ENCODE measurements at places on chromosomes 11 and 22. TPM values are rescaled to one million over a fixed set of nuclear protein-coding genes. Genes with fewer than 3 reads are reported as not detected.

The SCARF2 gene
- 3.6 TPM for total RNA-seq

- H3K27ac ChIP-seq, result no peak overlapping the region
- H3K36me3 ChIP-seq, result no peaks in the 10 kb centered on the region
- H3K4me3 ChIP-seq, result no peak overlapping the region
- no peaks in the 10 kb centered on the region for H3K4me1 ChIP-seq
- DNase-seq, result no peak
Observed at GRCh38 chr11:112977755-112978154, 16.5 kb downstream of the NCAM1 start.

GRCh38 chr11:19680829-19681368 is 31.7 kb upstream of the NAV2 start:
- H3K36me3 ChIP-seq, result no peaks in the 10 kb centered on the region
- H3K4me3 ChIP-seq, result no peak overlapping the region
- no peak for DNase-seq
- peaks cover 64% of the 10 kb centered on the region for H3K27me3 ChIP-seq
- H3K4me1 ChIP-seq, result no peaks in the 10 kb centered on the region

The APOBEC3H gene
- 4.4 TPM for total RNA-seq

- peaks cover 31% of the 10 kb centered on the region for H3K4me1 ChIP-seq
- peaks cover 23% of the 10 kb centered on the region for H3K27me3 ChIP-seq
- no peaks in the 10 kb centered on the region for H3K36me3 ChIP-seq
- peak overlapping the region; percentile 19 for H3K4me3 ChIP-seq
- no peak overlapping the region for H3K27ac ChIP-seq
- DNase-seq, result peak; percentile 45
Observed at GRCh38 chr22:22787786-22788459, 99.7 kb upstream of the IGLL5 start.

GRCh38 chr11:27497284-27497866 is 9.2 kb downstream of the LIN7C start:
- no peaks in the 10 kb centered on the region for H3K36me3 ChIP-seq
- H3K27ac ChIP-seq, result no peak overlapping the region
- no peaks in the 10 kb centered on the region for H3K27me3 ChIP-seq
- DNase-seq, result no peak
- no peak overlapping the region for H3K4me3 ChIP-seq
- peaks cover 6% of the 10 kb centered on the region for H3K4me1 ChIP-seq

The MYOD1 gene
- total RNA-seq, result not detected

- no peak for DNase-seq
- H3K27me3 ChIP-seq, result peaks cover 53% of the 10 kb centered on the region
- no peak overlapping the region for H3K27ac ChIP-seq
- no peaks in the 10 kb centered on the region for H3K4me1 ChIP-seq
- no peaks in the 10 kb centered on the region for H3K36me3 ChIP-seq
Observed at GRCh38 chr11:117641008-117641915, 155.8 kb downstream of the DSCAML1 start.

GRCh38 chr22:44585559-44586350 is 87.7 kb upstream of the RTL6 start:
- H3K27me3 ChIP-seq, result peaks cover 72% of the 10 kb centered on the region
- peak; percentile 8 for DNase-seq
- peak overlapping the region; percentile 32 for H3K27ac ChIP-seq

The C22orf31 gene
- total RNA-seq, result not detected

- H3K4me1 ChIP-seq, result peaks cover 2% of the 10 kb centered on the region
- no peak overlapping the region for H3K4me3 ChIP-seq
- H3K27ac ChIP-seq, result no peak overlapping the region
- no peaks in the 10 kb centered on the region for H3K27me3 ChIP-seq
- no peak for DNase-seq
- H3K36me3 ChIP-seq, result no peaks in the 10 kb centered on the region
Observed at GRCh38 chr11:64120951-64121569, 44.9 kb downstream of the MACROD1 start.

- no peak overlapping the region for H3K4me3 ChIP-seq
- H3K36me3 ChIP-seq, result peaks cover 2% of the 10 kb centered on the region
- peaks cover 61% of the 10 kb centered on the region for H3K27me3 ChIP-seq
Observed at GRCh38 chr11:113464416-113464815, 10.8 kb downstream of the DRD2 start.

DNA sequence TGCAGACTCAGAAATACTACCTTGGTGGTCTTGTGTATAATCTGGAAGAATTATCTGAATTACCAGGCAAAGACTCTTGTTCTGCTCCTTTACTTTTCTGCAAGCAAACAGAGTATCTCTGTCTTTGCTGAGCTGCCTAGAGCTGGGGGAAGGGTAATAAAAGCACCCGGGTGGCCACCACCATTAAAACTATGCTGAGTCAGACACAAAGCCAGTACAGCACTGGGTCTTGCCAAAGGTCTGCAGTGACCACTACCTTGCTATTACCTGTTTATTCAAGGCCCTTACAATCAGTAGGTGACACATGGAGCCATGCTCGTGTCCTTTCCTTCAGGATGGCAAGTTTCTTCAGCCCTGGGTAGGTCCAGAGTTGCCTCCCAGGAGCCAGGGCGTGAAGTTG is 420.6 kb upstream of the CNTN5 start:
- no peak overlapping the region for H3K4me3 ChIP-seq
- H3K27ac ChIP-seq, result no peak overlapping the region
- H3K4me1 ChIP-seq, result no peaks in the 10 kb centered on the region
- no peak for DNase-seq
- no peaks in the 10 kb centered on the region for H3K27me3 ChIP-seq

DNA sequence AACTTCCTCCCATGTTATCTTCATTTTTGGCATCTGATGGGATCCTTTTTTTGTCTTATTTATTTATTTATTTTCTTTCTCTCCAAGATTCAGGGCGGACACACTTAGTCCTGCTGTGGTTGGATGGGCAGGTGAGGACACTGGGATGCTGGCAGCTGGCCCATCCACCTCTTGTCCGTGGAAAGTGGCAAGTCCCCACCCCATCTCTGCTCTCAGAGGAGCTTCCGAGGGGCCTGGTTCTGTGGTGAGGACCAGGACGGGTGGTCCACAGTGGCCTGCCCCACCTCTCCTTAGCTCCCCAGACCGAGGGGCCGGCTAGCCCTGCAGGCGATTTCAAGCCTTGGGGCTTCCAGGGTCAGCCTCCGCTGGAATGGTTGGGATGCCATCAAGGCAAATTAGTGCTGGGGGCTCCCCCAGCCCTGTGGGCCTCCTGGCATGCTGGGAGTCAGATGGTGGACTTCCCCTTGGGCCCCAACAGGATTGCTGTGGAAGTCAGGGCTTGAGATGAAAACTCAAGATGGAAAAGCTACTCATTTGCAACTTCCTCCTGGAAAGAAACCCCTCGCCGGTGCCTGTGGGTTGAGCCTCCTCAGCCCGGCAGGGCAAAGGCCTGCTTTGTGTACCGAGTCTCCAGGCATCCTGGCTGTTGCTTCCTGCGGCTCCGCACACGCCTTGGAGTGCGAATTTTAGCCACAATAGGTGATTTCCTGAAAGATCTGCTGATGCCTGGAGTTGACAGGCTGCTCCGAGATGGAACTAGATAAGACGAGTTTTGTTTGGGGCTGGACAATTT is 31.2 kb upstream of the LINC01488 start:
- no peak overlapping the region for H3K27ac ChIP-seq
- no peak overlapping the region for H3K4me3 ChIP-seq
- peaks cover 29% of the 10 kb centered on the region for H3K27me3 ChIP-seq
- no peak for DNase-seq
- H3K36me3 ChIP-seq, result peaks cover 5% of the 10 kb centered on the region
- no peaks in the 10 kb centered on the region for H3K4me1 ChIP-seq

The PVALB gene
- total RNA-seq, result not detected

- no peak overlapping the region for H3K27ac ChIP-seq
- H3K27me3 ChIP-seq, result peaks cover 45% of the 10 kb centered on the region
- no peak overlapping the region for H3K4me3 ChIP-seq
Observed at GRCh38 chr22:44550711-44551491, 52.9 kb upstream of the RTL6 start.

DNA sequence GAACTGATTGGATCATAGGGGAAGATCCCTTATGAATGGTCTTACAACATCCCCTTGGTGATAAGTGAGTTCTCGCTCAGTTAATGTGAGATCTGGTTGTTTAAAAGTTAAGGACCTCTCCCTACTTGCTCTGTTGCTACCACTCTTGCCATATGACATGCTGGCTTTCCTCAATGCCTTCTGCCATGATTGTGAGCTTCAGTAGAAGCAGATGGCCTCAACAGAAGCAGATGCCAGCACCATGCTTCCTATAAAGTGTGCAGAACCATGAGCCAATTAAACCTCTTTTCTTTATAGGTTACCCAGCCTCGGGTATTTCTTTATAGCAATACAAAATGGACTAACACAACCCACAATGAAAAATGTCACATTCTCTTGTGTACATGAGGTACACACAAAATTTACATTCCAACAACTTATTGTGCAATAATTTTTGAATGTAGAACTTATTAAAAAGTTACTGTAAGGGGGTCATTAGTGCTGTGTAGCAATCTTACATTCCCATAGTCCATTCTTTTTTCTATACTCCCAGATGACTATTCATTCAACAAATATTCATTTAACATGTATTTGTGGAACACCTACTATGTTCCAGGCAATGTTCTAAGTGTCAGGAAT is 10.3 kb downstream of the CYP2R1 start:
- H3K4me1 ChIP-seq, result peaks cover 14% of the 10 kb centered on the region
- no peak overlapping the region for H3K27ac ChIP-seq
- DNase-seq, result no peak
- no peaks in the 10 kb centered on the region for H3K36me3 ChIP-seq
- H3K4me3 ChIP-seq, result no peak overlapping the region

DNA sequence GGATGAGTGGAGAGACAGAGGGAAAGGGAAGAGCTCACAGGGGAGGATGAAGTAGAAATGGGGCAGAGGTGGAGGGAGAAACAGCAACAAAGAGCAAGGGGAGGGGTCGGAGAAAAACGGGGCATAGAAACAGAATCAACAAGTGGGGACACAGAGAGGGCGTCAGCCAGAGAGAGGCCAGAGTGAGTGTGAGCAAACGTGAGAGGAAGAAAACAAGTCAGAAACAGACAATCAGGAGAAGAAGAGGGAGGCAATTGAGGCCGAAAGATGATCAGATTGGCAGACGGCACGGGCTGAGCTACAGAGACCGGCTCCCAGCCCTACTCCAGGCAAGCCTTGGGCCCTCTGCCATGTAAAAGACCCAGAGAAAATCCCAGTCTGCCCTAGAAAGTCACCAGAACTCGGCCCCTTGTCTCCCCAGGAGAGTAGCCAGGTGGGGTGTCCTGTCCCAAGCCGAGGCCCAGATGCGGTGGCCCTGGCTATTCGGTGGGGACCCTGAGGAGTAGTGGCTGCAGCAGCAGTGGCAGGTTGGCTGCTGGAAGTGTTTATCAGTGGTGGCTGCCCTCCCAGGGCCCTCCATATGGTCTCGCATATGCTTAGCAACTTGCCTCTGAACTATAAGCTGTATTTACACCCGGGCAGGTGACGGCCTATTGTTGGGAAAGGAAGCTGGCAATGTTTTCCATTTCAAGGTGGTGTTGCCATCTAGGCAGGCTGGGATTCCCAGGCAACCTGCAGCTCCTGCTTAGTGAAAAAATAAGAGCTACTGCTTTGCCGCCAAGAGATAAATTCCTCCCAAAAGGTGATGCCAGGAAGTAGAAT is 14.8 kb upstream of the TSPAN18 start:
- no peak for DNase-seq
- H3K4me3 ChIP-seq, result no peak overlapping the region
- peaks cover 21% of the 10 kb centered on the region for H3K4me1 ChIP-seq
- peaks cover 3% of the 10 kb centered on the region for H3K36me3 ChIP-seq
- H3K27me3 ChIP-seq, result no peaks in the 10 kb centered on the region

DNA sequence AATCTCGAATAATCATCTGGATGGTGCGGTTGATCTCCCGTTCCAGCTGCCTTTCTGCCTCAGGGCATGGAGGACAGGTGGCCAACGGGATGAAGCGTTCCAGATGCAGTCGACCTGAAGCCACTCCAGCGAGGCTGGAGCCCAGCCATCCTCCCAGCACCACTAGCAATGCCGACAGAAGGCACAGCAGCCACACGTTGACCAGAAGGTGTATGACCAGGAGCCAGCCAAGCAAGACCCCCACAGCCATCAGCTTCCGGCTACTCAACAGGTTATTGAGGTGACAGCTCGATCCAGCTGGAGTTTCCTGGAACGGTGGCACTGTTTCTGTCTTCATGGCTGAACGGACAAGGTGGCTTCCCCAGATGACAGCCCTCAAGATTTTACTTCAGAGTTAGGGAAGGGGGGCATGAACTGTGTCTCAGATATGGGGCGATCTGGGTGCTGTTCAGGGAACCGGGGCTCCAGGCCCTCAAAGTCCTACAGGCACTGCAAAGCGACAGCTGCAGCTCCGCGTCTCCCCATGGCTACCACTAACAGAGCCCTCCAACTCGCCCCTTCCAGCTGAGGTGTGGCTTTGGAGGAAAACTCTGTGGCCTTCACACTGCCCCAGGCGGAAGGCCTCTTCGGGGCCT is 559 bp downstream of the SNX19 start:
- H3K27ac ChIP-seq, result peak overlapping the region; percentile 83
- H3K4me1 ChIP-seq, result peaks cover 23% of the 10 kb centered on the region
- peaks cover 7% of the 10 kb centered on the region for H3K36me3 ChIP-seq
- H3K4me3 ChIP-seq, result peak overlapping the region; percentile 88
- DNase-seq, result peak; percentile 7

DNA sequence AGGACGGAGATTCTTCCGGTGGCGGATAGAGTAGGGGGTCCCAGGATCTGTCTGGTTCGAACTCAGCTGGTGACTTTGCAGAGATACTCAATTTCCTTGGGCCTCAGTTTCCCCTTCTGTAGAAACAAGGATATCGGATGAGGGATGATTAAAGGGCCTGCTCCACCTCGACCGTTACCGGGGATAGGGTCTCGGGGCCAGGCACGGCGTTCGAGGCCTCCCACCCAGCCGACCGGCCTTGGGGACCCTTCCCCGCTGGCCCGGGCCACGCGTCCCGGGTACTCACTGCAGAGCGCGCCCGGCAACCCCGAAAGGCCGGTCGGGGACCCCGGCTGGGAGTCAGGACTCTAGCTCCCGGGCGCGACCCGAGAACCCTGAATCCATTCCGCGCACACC is 321 bp downstream of the RHBDD3 start:
- DNase-seq, result no peak
- H3K4me1 ChIP-seq, result peaks cover 44% of the 10 kb centered on the region
- peak overlapping the region; percentile 100 for H3K27ac ChIP-seq
- no peaks in the 10 kb centered on the region for H3K27me3 ChIP-seq
- H3K4me3 ChIP-seq, result peak overlapping the region; percentile 99

The TMEM135 gene
- total RNA-seq, result 25.3 TPM

- H3K36me3 ChIP-seq, result no peaks in the 10 kb centered on the region
- no peak overlapping the region for H3K4me3 ChIP-seq
Observed at GRCh38 chr11:127733552-127733951, 733.0 kb upstream of the KIRREL3 start.

The RFPL1 gene
- total RNA-seq, result not detected

GRCh38 chr22:30270832-30271231 is 4.2 kb upstream of the OSM start:
- peak overlapping the region; percentile 43 for H3K27ac ChIP-seq
- no peak overlapping the region for H3K4me3 ChIP-seq
- H3K4me1 ChIP-seq, result peaks cover 48% of the 10 kb centered on the region
- no peak for DNase-seq
- H3K36me3 ChIP-seq, result peaks cover 2% of the 10 kb centered on the region

- no peak for DNase-seq
- no peaks in the 10 kb centered on the region for H3K36me3 ChIP-seq
- no peak overlapping the region for H3K27ac ChIP-seq
- no peak overlapping the region for H3K4me3 ChIP-seq
- peaks cover 30% of the 10 kb centered on the region for H3K27me3 ChIP-seq
- H3K4me1 ChIP-seq, result no peaks in the 10 kb centered on the region
Observed at GRCh38 chr22:43566021-43566420, 154.2 kb downstream of the MPPED1 start.
